ENCODE measurements at places on chromosomes 2 and 18. TPM values are rescaled to one million over a fixed set of nuclear protein-coding genes. Genes with fewer than 3 reads are reported as not detected.

GRCh38 chr18:49716035-49716434 is 97.3 kb downstream of the ACAA2 start:
- DNase-seq: no peak

- DNase-seq: no peak
These were observed 198.0 kb downstream of the CDH20 start for GRCh38 chr18:61531182-61531581.

- DNase-seq: peak; percentile 3
These were observed 822.9 kb downstream of the RNF144A start for GRCh38 chr2:7740114-7740513.

GRCh38 chr2:197838579-197838978 is 34.2 kb downstream of the PLCL1 start:
- DNase-seq: peak; percentile 51

DNA sequence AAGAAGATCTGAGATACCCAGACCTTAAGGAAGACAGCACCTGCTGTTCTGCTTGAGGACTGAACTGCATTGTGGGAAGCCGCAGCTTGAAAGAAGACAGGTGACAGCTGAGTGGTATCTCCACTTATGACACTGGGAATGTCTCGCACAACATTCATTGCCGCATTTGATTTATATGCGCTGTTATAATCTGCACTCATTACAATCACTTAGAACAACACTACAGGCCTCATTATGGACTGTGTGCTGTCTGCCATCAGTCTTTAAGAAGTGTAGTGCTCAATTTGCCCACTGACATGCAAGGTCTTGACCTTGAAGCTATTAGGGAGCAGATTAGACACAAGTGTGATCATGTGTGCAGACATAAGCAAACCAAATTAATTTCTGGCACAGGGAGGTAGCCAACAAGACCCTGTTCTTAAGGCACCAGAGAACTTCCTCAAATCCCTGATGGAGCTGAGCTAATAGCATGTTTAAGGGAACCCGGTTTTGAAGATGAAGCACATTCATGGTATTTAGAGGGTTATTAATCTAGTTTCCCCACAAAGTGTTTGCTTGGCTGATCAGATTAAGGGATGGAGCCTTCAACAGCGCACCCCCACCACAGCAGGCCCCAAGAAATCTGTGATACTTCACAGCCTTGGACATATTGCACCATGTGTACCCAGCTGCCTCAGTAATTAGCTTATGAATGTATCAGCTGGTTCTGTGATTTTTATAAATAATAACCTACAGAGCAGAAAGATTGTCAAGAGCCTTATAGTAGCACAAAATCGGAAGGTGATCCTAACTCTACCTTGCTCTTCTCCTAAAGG is 146.8 kb downstream of the SATB2 start:
- DNase-seq: no peak

GRCh38 chr2:126476691-126477090 is 179.3 kb upstream of the GYPC start:
- no peak for DNase-seq

DNA sequence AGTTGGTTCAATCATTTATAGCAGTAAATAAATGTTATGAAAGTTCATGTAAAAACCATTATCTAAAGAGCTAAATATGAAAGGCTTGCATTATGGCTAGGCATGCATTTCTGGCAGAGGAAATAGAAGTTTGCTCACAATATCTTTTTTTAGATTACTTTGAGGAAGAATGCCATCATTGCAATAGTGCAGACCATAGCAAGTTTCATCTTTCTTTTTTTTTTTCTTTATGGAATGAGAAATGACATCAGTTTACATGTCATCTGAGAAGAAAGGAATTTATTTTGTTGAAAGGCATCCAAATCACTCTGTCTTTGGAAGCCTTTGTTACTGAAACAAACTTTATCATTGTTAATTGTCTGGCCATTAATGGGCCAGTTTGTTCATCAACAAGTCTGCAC is 74.5 kb upstream of the NCKAP5 start:
- peak; percentile 49 for DNase-seq

DNA sequence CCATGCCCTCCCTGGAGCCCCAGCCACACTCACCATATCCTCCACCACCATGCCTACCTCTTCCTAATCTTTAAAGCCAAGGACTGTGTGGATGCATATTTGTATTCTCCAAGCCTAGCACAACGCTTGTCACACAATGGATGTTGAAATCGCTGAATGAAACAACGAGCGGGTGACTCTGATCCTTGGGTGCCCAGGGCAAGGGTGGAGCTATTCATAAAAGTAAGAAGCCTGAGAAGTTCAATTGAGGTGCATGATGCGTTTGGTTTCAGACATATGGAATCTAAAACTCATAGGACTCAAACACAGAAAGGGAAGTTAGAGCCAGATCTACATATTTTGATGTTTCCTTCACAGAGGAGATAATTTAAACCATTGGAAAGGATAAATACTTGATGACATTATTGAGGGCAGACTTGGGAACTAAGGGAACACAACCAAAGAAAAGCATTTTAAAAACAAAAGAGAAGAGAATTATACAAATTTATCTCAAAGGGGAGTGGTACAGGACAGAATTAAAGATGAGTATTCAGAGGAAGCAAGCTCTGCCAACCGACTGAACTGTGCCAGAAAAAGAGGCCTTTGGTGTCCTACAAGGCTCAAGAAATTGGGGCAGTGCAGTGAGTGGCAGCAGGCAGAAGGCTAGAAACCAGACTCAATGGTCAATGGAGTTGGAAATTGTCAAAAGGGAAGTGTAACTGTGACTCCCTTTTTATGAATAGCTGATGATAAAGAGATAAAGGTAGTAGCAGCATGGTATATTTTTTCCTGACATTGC is 200.6 kb upstream of the NCKAP5 start:
- no peak for DNase-seq

DNA sequence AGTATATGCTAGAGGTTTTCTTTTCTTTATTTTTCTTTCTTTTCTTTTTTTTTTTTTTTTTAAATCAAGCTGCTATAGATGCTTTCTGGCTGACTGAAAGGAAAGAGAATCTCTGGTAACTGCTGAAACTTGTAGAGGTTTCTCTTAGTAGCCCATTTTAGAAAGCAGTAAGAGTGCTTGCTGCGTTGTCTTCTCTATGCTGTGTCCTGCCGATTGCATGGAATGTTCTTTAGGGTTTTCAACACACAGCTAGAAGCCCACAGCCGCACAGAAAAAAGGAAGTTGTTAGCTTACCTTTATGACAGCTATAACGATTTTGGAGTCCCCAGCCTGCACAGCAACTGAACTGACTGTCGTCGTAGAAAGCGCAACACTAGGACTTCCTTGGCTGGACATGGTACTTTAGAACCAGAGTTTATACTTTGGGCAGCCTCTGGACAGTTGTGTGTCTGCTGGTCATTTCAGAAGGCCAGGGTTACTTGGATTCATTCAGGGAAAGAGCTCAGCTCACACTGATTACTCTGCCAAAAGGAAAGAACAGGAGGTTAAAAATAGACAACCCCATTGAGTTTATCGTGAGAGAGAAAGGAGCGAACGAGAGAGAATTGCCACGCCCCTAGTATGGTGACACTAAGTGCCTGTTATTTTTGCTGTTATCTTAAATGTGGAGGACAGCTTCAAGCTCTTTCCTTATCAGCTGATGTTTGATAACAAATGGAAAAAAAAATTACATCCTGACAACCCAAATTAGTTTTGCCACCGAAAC is at the start of gene CCDC141:
CCDC141 (minus strand) TSS at position 592 of the 766 bp plus-strand sequence; CDS start at position 396, 196 bp downstream.
- DNase-seq: no peak

GRCh38 chr18:48668466-48669179 is 129.8 kb downstream of the CTIF start:
- no peak for DNase-seq

DNA sequence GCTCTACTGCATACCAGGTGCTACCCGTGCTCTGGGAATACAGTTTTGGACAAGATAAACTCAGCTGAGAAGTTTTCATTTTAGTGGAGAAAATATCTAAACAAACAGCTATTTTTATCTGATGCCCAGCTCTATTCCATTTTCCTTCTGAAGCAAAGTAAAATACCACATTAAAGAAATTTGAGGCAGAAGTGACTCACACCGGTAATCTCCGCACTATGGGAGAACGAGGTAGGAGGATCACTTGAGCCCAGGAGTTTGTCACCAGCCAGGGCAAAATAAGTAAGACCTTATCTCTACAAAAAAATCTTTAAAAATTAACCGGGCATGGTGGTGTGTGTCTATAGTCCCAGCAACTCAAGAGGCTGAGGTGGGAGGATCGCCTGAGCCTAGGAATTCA is 416.2 kb upstream of the LYPD1 start:
- no peak for DNase-seq

DNA sequence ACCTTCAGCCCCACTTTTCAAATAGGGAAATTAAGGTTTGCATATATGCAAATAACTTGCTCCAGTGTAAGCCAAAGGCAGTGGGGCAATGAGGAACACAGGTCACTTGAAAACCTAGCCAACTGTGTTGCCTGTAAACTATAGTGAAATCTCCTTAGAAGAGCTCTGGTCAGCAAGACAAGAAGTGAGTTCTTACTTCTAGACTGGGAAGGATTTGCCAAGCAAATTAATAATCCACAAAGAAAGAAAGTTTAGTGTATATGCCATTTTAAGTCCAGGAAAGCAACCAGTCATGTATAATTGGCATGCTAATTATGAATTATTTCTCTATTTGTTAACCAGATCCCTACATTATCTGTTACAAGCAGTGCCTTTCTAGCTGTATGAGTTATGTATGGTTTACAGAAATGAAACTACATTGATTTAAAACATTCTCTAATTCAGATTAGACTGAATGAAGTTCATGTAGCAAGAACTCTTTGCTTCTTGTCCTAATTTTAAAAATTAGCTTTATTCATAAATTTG is 129.9 kb downstream of the MTX2 start:
- no peak for DNase-seq

DNA sequence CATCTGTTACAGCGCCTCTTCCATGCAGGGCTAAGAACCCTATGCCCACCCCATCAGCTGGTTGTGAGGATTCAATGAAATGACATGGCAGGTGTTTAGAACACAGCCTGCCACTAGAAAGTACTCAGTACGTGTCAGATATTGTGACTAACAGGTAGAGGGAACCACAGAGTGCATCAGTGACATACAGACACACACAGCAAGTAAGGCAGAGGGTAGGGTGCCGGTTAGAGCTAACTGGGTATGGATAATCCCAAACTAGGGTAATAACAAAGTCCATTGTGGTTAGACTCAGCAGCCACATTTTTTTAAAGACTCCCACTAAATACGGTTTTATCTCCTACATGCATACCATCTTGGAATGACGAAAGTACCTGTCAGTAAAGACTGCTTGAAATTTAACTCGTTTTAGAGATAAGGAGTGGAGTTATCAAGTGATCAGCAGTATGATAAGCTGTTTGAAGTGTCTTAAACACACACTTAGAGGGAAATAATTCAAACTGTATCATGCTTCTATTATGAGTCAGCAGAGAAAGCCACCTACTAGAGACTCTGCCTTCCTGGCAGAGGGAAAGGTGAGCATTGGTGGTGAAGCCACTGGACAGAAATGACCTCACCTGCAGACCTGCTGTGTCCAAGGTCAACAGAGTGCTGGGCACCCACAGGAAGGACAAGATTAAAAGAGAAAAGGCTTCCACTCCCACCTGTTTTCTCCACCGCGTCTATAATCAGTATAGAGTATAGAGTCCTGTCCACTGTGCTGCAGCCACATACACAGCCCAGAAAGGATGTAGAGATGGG is 20.6 kb downstream of the MPPE1 start:
- DNase-seq: no peak

- DNase-seq: no peak
These were observed 62.6 kb upstream of the PAX8 start for GRCh38 chr2:113341191-113341869.

- DNase-seq: no peak
These were observed 104.2 kb downstream of the CLIP4 start for GRCh38 chr2:29219374-29219773.

- DNase-seq: no peak
These were observed 27.9 kb downstream of the PIEZO2 start for GRCh38 chr18:11121443-11121849.

DNA sequence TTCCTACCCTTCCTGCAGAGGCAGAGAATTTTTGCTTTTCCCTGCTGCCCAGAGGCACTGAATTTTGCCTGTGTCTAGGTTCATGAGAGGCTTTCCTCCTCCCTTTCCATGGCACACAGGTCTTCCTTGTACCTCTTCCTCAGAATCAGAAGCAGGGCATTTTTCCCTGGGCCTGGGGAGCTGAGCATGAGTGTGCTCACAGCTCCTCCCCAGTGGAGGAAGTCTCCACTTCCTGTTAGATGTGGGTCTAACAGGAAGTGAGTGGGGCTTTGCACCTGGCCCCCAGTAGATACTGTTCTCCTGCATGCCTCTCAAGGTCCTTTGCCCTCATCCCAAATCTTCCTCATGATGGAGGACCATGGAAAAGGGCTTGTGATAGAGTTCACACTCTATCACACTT is 297.2 kb upstream of the FIGN start:
- no peak for DNase-seq

- DNase-seq: no peak
These were observed 71.2 kb downstream of the PLB1 start for GRCh38 chr2:28567061-28567471.

GRCh38 chr2:17101596-17101995 is 416.6 kb downstream of the RAD51AP2 start:
- peak; percentile 29 for DNase-seq

DNA sequence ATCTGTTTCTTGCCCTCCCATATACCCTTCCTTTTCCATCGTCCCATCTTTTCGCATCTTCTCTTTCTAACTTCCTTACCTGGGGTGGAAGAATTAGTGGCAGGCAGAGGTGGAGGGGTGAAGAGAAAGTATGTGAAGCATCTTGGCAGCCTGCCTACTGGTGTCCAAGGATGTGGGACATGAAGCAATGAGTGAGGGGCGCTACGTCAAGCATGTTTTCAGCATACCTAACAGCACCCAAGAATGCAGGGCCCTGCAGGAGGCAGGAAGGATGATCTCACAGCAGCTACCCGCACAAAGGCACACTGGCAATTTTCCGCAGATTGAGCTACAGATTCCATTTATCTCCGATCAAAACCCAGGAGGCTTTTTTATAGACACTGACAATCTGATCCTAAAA is 42.2 kb downstream of the METTL4 start:
- DNase-seq: no peak

DNA sequence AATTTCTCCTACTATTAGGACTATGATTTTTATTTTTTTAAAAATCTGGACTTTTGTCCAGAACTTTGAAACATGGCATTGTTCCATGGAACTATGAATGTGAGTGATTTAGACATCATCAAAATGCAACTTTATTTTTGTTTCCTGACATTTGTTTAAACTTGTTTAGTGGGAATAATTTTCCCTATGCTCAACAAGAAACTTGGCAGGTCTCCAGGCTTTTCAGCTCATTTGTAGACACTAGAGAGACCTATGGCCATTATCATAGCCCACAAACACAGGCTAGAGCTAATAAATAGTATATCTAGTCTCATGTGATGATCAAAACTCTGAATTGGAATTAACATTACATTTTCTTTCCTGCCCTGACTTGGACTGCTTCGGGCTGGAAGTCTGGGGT is 145.1 kb upstream of the CELF4 start:
- DNase-seq: no peak

Gene EFHD1
- not detected for polyA plus RNA-seq

Gene CNGA3
- 0.30 TPM for polyA plus RNA-seq

Gene TFCP2L1
- not detected for polyA plus RNA-seq

Gene FSHR
- polyA plus RNA-seq: not detected

Gene ANKRD30B
- polyA plus RNA-seq: not detected

Gene CTNNA2
- polyA plus RNA-seq: not detected

Gene NYAP2
- not detected for polyA plus RNA-seq

Measured in GM23248 (cell line).